Stimulated activated CD8-positive, alpha-beta memory T cell treated with anti-CD3 and anti-CD28 coated beads, Interleukin-4, amount 100 ng/mL, for 4 hours (primary cell): ENCODE measurements at places on chromosomes 2 and 18.
A peak's percentile ranks its signal among the peaks of the same experiment; 100 is the strongest.

GRCh38 chr2:132488491-132488890 is 71.9 kb downstream of the GPR39 start:
- DNase-seq = no peak

GRCh38 chr2:110871637-110872036 is 139.3 kb downstream of the ACOXL start:
- DNase-seq = no peak

DNA sequence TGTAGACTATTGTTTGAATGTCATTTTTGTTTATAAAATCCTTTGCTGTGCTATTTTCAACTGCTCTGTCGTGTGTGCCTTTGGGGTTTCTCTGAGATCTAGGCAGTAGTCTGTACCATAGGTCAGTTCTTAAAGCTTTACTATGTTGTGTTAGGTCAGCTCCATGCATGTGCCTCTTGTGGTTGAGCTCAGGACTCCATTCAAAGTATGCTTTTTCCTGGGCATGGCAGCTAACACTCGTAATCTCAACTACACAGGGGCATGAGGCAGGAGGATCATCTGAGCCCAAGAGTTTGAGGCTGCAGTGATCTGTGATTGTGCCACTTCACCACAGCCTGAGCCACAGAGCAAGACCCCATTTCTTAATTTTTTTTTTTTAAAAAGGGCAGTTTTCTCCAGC is 174.4 kb upstream of the SPHKAP start:
- no peak for DNase-seq

DNA sequence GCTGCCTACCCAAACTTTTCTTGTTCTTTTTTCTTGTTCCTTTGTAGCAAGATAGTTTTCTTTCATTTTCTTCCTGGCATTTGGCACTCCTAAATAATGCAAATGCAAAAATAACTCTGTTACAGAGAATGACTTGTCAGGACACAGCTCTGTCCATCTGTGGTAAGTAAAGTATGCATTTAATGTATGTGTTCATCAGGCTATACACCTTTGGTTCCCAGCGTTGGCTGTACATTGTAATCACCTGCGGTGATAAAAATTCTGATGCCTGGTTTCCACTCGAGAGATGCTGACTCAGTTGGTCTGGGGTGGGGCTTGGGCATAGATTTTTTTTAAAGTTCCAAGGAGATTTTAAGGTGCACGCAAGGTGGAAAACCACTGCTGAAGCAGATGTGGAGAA is at the start of gene SERPINB13:
SERPINB13 (plus strand) TSS at position 378 of the 400 bp plus-strand sequence. CDS start 1,325 bp downstream, outside the sequence.
- no peak for DNase-seq

GRCh38 chr2:8790739-8791162 is 46.7 kb downstream of the KIDINS220 start:
- no peak for DNase-seq

GRCh38 chr2:188076149-188077056 is 215.3 kb upstream of the GULP1 start:
- DNase-seq = no peak

DNA sequence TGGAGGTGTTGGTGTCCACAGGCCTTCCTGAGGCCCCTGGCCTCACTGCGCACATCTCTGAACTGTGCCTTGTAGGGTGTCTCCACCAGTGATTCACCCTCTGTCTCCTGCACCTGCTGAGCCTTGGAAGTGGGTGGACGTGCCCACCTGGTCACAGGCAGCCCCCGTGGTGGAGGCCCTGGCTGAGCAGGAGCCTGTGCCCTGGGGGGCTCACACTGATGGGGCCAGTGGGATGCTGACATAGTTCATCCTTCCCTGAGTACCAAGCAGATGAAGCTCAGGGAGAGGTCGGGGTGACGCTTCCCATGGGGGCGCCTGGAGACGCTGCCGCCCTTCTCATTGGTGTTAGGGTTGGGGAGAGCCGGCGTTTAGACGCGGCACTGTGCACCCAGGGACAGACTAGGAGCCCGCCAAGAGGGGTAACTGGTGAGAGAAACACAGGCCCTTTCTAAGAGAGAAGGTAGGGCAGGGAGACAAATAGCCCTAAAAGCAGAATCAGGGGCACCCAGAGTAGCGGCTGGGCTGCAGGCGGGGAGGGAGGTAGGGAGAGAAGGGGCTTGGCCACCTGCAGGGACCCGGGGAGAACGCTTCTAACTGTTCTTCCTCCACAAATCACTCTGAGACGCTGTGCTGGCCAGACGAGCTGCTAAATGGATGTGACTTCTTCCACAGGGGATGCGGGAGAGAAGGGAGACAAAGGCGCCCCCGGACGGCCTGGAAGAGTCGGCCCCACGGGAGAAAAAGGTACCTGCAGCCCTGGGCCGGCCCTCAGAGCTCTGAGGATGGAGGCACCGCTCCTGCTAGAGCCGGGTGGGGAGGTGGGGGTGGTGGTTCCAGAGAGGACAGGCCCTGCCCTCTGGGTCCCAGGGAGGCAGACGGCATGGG is 18.0 kb downstream of the COLEC11 start:
- no peak for DNase-seq

DNA sequence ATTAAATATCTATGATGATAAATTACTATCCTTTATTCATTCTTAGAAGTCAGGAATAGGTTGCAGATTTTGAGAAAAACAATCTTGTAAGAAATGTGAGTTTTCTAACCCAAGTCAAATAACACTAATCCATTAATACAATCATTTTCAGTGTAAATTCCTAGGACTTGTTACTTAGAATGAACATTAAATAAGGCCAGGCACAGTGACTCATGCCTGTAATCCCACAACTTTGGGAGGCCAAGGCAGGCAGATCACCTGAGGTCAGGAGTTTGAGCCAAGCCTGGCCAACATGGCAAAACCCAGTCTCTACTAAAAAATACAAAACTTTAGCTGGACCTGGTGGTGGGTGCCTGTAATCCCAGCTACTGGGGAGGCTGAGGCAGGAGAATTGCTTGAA is 45.8 kb upstream of the CDKL4 start:
- no peak for DNase-seq

DNA sequence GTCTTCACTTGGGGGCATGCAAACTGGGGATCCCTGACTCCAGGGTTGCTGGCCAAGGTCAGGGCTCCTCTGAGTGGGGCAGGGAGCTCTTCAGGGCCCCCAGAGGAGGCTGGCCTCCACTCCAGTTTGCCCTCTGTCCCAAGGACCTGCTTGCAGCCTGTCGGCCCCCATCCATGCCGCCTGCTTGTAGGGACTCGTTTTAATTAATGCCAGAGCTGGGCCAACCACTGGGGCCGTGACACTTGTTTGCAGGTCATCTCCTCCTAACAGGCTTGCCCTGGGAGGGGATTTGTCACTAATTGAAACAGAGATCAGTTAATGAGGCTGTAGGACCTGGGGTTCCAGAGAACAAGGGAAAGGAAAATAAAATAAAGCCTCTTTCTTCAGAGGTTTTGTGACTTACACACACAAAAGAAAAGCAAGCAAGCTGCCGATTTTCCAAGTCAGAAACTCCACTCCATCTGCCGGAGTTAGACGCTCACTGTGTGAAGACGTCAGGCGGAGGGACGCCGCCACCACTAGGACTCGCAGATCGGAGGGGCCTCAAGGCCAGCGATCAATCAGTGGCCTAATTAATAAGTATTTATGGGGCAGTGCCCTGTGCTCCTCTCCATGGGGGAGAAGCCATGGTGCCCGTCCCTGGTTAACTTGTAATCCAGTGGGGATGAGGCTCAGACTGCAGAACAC is 75.9 kb downstream of the SFXN5 start:
- DNase-seq = no peak

DNA sequence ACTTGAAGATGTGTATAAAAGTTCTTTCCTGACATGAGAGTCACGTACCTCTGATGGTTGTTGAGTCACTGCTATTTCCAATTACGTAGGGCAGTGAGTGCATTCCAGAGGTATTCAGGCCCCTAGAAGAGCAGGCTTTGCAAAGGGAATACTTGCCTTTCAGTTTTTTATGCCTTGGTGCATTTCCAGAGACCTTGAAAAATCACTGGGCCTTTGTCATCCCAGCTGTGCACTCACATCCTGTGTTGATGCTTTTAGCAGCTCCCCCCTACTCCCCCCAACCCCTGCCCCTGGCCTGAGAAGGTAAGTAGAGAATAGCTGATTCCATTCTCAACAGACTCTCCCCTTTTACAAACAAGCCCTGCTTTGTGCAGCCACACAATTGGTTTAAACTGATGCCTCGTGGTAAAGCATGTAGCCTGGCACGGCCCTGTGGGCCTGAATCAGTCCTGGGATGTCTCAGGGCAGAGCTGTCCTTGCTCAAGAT is 174.2 kb downstream of the PRPF40A start:
- no peak for DNase-seq

GRCh38 chr2:238158018-238158508 is 707 bp upstream of the ERFE start:
- no peak for DNase-seq

DNA sequence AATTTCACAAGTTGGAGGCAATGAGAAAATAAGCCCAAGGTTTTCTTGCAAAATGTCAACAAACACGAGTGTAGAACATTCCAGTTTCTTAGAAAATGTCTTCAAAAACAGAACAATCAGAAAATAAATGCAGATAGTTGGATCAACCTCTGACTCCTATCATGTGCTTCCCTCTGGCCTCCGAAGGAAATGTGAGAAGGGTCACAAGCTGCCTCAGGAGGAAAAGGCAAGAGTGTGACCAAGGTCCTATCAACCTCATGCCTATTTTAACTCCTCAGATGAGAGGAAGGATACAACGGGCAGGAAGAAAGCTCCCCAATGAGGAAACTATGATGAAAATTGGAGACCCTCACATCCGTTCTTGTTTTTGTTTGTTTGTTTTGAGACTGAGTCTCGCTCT is 7.9 kb downstream of the SCYGR5 start:
- DNase-seq = no peak

GRCh38 chr2:71548646-71549425 is 95.5 kb downstream of the DYSF start:
- DNase-seq = peak; percentile 38

- no peak for DNase-seq
These were observed 24.5 kb downstream of the UGP2 start for GRCh38 chr2:63866009-63866709.

GRCh38 chr2:174607989-174608865 is 10.6 kb upstream of the WIPF1 start:
- no peak for DNase-seq

- no peak for DNase-seq
These were observed 17.7 kb downstream of the PLA2R1 start for GRCh38 chr2:160044728-160045127.

GRCh38 chr2:149223472-149224095 is 106.8 kb upstream of the LYPD6 start:
- no peak for DNase-seq
